ENCODE measurements at places on chromosomes 1 and 21.

- DNase-seq, result no peak
Measured at GRCh38 chr21:14084068-14084501, 126.7 kb downstream of the LIPI start.

DNA sequence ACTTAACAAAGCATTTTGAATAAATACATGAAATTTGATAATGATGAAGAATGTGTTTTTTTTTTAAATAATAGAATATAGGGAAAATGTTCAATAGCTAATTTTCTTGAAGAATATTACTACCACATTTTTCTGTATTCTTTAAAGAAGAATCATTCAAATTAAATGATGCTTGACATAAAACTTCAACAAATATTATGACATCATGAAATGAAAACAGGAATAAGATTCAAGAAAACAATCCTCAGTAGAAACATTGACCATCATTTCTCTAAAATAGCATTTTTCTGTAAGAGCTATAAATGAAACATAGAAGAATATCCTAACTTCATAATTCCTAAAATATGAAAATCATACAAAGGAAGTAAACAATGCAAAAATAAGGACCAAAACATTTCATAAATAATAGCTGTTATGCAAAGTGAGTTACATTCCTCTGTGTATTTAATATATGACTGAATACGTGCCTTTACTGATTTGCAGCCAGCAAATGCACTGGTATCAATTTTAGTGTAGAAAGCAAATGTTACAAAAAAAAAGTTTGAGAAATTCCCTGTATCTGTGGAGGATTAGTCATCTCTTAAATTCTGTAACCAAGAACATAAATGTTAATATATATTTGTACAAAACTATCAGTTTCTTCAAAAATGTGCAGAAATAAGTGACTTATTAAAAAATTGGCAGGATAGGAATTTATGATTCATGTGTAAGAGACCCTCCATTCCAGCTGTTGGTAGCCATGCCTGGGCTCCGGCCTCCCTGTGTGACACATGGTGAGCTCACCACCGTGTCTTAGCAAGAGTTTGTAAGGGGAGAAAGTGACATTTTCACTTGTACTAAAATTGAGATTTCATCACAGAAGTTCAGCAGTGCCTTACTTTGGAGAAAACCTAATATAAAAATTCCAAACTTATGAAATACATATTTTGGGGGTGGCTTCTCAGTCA is 15.0 kb upstream of the PTPN14 start:
- DNase-seq, result no peak

- DNase-seq, result peak; percentile 65
Measured at GRCh38 chr1:243598433-243598832, 251.6 kb downstream of the AKT3 start.

DNA sequence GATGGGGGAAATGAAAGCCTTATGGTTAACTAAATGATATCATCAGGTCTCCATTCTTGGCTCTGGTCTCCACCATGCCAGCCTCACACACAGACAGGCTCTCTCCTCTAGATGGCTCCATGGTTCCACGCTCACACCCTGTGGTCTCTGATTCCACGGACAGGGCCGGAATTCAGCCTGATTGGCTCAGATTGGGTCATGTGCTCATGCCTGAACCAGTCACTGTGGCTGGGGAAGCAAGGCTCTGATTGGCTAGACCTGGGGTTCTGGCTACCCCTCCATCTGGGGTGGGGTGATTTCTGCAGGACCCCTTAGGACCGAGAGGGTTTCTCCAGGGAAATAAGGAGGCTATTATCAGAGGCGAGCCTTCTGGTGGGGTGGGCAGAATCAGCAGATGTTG is 277.0 kb downstream of the PTPRU start:
- peak; percentile 10 for DNase-seq

- DNase-seq, result peak; percentile 24
Measured at GRCh38 chr1:186763107-186763506, 65.6 kb upstream of the PLA2G4A start.

DNA sequence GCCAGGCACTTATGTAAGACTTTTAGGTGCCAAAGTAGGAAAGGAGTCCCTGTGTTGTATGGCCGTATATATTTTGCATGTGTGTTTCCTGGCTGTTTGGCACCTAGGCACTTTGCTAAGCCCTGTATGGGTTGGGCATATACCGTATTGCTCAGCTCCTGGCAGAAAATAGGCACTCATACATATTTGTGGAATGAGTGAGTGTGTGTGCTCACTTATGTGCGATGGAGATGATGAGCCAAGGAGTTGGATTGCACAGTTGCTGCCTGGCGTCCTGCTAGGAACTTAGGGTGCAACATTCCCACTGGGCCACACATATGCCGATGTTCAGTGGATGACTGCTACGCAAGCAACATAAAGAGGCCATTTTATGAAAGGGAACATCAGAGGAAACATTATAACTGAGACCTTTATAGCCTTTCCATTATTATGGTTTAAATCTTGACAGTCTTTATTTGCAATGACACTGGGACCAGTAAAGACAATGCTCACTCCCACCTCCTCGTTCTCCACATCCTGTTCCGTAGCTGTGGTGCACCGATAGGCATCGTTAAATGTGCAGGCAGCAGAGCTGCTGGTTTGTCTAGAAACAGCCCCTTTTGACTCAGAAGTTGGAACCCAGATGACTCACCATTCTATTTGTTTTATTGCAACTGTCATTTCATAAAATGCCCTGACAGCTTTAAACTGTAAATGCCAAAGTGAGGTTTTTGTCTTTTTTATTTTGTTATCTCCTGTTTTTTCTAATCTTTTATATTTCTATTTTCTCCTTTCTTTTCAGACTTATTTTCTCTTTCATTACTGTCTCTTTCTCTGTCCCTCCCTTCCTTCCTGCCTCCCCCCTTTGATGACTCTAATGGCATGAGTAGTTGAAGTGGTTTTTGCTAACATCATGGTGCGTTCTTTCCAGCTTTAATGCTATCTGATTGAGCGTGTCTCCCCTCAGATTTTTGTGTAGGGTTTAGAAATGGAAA is 36.1 kb downstream of the PEX14 start:
- DNase-seq, result peak; percentile 77

DNA sequence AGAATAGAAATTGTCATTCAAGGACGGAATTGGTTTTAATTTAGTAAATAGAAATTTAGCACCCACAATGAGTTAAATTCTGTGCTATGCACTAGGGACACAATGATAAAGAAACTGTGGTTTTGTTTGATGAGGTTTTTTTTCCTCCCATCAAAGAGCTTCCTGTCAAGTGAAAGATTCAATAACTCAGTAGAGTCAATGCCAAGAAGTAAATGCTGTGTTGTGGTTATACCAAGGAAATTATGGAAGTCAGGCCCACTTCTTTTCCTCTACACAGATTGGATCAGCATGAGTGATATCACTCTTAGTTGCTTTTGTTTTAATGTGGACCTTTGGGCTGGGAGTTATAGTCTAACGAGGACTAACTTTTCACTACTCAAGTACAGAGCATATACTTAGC is 1269.6 kb upstream of the ADGRL2 start:
- DNase-seq, result no peak

DNA sequence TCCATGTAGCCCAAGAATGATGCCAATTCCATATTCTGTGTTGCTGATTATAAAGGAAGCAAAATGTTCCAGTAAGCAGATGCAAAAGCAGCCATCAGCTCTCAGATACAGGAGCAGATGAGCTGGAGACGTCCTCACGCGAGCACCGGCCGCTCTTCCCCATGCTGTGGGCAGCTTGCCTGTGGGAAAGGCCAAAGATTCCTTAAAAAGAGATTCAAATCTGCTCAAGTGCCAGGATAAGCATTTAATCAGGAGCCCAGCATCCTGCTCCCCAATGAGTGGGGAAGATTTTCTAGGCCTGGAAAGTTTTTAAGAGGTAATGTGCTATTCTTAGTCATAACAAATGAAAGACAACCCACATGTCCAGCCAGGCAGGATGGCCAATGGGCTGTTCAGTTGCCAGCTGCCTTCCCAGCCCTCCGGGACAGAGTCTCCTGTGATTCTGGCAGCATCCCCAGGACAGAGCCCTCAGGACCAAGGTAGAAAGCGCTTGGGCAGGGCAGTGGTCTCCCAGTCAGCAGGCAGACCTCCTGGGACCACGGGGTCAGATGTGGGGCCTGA is 108.2 kb upstream of the TMPRSS2 start:
- DNase-seq, result peak; percentile 91

GRCh38 chr1:95089650-95090287 is 17.0 kb upstream of the ALG14 start:
- no peak for DNase-seq

GRCh38 chr1:159071970-159072582 is 4.5 kb downstream of the AIM2 start:
- DNase-seq, result peak; percentile 36

GRCh38 chr1:18415448-18416027 is 65.2 kb upstream of the KLHDC7A start:
- no peak for DNase-seq

- no peak for DNase-seq
Measured at GRCh38 chr1:204726478-204726877, 40.9 kb upstream of the LRRN2 start.

DNA sequence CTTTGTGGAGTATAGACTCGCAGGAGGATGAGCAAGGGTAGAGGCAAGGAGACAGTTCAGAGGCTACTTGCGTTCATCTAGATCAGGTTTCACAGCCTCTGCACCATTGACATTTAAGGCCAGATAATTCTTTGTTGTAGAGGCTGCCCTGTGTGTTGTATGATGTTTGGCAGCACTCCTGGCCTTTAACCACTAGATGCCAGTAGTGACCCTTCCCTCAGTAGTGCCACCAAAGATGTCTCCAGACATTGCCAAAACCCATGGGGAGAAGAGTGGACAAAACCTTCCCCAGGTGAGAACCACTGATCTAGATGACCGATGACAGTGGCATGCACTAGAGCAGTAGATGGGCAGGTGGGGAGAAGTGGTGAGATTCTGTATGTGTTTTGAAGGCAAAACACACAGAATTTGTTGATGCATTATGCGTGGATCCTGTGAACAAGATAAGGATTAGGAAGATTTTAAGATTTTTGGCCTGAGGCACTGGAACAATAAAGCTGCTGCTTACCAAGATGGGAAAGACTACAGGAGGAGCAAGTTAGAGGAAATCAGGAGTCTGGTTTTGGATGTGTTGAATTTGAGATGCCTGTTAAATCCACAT is 9.9 kb upstream of the COG2 start:
- DNase-seq, result no peak

GRCh38 chr1:188769181-188769580 is 1708.5 kb downstream of the BRINP3 start:
- DNase-seq, result no peak

- DNase-seq, result no peak
Measured at GRCh38 chr21:39181205-39181818, 1.9 kb downstream of the PSMG1 start.

DNA sequence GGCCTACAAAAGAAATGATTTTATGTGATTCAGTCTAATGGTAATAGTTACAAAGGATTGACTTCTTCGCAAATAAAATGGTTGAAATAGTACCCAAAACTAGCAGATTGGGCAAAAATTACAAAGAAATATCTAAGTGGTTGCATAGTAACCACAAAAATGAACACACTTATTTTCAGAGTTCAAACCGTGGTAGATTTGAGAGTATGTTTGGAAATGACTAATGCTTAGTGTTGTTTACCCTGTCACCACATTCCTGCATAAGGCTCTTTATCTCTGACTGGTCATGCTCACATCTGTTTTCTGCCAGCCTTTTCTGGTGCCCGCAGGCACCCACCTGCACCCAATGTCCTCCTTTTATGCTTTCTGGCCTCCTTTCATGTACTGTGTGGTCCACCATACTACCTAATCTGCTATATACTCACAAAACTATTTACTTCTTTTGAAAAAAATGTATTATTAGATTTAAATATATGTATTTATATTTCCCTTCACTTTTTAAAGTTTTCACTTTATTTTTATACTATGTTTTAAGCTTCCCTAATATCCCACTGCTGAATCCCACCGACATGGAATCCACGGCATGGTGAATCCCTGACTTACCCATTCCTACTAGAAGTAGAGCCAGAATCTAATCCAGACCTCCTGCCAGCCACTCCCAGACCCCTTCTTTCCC is 30.3 kb downstream of the PTPRC start:
- peak; percentile 85 for DNase-seq

All from AG04449 (cell line).